Thoracic aorta (tissue), 2 donors: ENCODE measurements at places on chromosomes 2 and 18.

- DNase-seq, result no peak
Observed at GRCh38 chr2:238277695-238278094, 10.7 kb downstream of the PER2 start.

- no peak for DNase-seq
Observed at GRCh38 chr18:74348581-74348980, 32.9 kb downstream of the C18orf63 start.

DNA sequence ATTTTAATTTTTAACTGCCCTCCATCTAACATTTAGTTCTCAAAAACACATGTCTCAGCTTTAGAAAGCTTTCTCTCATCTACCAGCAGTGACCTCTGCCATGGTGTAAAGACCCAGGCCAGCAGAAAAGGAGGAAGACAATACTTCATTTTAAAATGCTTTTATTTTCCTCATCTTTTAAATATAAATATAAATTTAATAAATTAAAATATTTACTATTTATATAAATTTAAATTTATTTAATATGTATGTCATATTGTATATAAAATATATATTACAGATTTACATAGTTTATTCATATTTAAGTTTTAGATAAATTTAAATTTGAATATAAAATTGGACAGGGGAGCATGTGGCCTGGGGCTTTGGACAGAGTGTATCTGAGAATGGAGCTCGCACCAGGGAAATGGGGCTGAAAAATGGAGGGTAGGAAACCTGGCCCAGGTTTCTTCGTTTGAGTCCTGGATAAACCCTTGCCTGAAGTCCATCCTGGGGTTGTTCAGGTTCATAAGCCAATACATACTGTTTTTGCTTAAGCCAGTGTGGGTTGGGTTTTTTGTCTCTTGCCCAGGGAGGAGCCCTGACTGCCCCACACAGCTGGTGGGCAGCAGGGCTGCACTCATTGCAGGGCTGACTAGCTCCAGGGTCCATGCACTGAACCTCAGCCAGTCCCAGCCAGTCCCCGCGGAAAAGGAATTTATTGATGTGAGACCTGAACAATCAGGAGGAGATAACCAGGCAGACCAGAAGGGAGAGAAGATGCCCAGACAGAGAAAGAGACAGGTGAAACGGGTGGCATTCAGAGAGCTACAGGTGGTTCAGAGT, 77.3 kb upstream of the LAPTM4A start:
- no peak for DNase-seq

DNA sequence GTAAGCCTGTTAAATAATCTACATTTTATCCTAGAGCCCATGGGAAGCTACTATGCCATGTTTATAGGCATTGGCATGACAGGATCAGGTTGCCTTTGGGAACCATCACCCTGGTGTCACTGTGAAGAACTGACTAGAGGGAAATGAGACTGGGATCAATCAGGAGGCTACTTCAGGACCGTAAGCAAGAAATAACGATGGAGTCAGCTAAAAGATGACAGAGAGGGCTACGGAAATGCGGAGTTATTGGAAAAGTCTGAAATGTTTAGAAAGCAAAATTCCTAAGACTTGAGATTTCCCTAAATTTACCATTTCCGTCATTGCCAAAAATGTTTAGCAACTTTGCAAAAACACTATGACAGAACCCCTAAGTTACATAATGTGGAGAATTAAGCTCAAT, 50.2 kb downstream of the TTC21B start:
- no peak for DNase-seq

DNA sequence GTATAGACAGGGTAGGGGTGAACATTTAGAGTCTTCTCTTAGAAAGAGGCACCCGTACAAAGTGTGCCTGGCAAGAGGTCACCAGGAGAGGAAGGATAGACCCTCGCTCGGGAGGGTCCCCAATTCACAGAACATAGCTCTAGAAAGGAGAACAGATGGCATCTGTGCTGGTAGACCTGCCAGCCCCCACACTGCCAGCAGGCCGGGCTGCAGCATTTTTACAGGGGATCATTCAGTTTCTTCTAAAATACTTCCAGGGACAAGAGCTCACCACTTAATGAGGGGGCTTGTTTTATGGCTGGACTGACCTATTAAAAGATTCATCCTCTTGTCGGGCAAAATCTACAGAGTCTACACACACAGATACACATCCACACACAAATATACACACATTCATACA, 149.9 kb downstream of the SEPTIN10 start:
- DNase-seq, result no peak
